ENCODE measurements at places on chromosomes 11 and 22.

GRCh38 chr11:78926633-78927338 lies 352.1 kb upstream of the NARS2 start:
- DNase-seq = no peak

DNA sequence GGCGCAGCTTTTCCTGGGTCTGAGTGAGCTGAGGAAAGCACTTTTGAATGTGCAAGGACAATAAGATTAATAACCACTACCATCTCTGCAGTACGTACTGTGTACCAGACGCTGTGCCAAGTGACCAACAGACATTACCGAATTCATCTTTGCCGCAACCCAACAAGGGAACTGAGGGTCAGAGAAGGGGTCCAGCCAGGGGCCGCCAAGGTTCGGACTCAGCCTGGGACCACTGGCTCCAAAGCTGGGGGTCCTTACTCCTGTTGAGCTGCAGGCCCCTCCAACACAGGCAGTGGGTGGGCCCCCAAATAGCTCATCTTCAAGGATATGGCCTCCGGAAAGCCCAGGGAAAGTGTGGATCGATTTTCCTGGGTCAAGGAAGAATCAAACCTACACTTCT lies 55.0 kb upstream of the EMID1 start:
- no peak for DNase-seq

DNA sequence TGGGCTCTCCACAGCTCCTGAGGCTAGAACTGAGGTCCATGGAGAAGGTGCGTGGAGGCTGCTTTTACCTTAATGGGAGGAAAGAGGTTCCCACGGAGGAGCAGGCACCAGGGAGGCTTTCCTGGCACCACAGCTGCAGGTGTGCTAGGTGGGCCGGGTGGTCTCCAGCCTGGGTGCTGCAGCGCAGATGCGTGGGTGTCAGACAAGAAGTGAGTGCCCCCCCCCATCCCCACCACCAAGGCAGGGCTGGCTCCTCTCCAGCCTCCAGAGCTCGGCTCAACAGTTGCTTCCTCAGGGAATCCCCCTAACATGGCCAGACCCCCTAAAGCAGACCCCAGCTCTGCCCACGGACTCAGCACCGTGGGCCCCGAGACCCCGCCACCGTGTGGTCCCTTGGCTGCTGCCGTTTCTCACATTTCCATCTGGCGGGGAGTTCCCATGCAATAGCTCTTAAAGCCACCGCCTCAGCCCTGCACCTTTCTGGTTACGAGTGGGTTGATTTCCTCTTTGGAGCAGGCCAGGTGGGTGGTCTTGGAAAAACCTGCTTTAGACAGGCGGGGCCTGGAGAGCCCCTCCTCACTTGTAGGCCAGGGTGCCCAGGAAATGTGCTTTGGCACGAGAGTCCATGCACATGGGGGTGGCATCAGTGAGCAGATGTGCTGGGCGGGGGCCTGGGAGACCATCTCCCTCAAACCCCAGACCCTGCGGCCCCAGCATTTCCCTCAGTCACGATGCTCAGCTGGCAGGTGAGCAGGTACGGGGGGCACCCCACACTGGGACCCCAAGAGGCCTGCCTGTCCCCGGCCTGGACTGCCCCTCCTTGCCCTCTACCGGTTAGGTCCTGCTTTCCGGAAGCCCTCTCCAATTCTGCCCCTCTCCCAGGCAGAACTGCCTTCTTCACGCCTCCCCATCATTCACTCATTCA lies 93.7 kb downstream of the ARHGAP8 start:
- DNase-seq = no peak

- no peak for DNase-seq
These were observed 19.4 kb downstream of the LAYN start for GRCh38 chr11:111559800-111560464.

- DNase-seq = no peak
These were observed 368.9 kb downstream of the NTM start for GRCh38 chr11:131739243-131739882.

- DNase-seq = no peak
These were observed 42.7 kb upstream of the FAM181B start for GRCh38 chr11:82776377-82776776.

DNA sequence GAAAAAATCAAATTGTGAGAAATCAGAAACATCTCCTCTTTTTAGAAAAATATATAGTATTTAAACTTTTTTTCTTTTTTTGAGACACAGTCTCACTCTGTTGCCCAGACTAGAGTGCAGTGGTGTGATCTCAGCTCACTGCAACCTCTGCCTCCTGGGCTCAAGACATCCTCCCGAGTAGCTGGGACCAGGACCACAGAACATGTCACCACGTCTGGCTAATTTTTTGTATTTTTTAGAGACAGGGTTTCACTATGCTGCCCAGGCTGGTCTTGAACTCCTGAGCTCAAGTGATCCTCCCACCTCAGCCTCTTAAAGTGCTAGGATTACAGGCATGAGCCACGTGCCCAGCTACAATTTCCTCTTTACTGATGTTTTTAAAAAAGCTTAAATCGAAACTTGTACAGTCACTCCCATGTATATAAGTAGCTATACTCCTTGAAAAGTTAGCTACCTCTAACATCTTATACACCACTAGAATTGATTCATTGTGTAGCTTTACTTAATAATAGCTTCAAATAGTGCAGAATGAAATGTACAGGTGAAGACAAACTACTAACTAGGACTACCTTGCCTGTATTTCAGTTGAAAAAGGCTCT lies 10.3 kb downstream of the EIF4G2 start:
- DNase-seq = no peak

DNA sequence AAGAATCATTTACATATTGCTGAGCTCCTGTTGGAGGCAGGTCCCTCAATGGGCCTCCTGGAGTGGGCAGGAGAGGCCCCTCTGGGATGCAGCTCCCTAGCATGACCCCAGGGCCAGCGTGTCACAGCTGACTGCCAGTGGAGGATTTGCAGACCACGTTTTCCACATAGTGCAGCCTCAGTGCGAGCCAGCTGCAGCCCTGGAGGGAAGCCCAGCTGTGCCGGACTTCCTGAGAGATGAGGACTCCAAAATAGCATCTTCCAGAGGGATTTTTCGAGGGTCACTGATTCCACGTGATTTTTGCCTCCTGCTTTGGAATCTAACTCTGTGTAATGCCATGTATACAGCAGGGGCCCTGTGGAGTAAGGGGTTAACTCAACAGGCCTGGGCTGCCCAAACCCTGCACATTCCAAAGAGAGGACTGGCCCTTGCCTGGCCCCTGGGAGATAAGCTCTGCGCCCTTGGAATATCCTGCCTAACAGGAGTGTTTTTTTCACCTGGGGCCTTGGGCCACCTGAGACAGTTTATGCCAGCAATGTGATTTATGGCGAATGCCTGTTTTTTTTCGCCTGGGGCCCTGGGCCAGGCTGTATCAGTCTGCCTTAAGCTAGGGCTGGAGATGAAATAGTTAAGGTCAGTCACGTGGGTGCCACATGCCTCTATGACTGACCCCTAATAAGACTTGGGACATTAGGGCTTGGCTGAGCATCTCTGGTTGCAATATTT lies 47.4 kb downstream of the RPS6KA4 start:
- DNase-seq = no peak

DNA sequence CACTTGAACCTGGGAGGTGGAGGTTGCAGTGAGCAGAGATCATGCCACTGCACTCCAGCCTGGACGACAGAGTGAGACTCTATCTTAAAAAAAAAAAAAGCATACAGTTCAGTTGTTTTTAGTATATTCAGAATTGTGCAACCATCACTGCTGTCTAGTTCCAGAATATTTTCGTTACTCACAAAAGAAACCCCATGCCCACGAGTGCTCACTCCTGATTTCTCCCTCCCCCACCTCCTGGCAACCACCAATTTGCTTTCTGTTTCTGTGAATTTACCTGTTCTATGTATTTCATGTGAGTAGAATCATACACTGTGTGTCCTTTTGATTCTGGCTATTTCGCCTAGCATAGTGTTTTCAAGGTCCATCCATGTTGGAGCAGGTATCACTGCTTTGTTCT lies 24.8 kb downstream of the PTPRJ start:
- DNase-seq = no peak

DNA sequence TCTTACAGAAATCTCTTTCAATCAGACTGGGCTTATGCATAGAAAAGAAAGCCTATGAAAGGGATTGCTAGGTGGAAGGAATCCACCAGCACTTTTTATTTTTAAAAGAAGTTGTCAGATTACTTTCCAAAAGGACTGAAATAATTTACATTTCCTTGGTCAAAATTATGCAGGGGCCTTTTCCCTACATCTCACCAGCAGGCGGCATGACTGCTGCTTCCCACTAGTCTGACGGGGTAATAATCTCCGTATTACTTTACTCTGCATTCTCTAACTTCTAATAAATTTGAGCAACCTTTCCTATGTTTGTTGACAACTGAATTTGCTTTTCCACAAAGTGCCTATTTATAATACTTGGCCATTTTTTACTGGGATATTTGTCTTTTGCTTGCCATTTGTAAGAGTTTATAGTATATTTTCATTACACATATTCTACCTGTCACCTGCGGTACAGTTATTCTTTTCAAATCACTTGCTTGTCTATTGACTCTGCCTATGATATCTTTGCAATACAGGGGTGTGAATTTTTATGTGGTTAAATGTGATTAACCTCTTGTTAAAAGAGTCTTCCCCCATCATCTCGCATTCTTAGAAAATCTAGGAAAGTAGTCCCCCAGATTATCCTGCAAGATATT lies 51.9 kb upstream of the USP47 start:
- DNase-seq = no peak

DNA sequence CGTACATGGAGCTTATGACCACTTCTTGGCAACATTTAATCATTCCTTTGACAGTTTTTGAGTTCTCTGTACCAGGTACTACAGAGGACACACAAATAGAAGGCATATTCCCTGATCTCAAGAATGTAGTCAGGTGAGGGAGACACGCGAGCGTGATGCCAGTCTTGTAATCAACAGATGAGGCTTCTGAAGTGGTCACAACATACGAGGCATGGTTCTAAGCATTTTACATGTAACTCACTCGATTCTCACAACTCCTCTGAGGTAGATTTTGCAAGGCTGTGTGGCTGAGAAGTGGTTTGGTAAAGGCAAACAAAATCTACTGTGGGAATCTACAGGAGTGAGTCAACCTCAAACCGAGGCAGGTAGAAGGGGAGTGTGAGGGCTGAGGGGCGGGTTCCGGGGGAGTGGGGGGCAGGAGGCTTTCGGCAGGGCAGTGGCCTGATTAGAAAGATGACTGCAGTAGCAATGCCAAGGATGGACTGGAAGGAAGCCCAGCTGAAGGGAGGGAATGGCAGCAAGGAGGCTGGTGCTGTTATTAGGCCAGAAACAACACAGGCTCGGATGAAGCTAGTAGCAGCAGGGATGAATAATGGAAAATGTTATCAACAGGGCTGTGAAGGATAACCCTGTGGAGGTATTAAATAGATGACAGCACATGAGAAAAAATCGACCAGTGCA lies 63.8 kb downstream of the ST14 start:
- DNase-seq = no peak

GRCh38 chr11:79265756-79266322 lies 175.0 kb downstream of the TENM4 start:
- peak; percentile 72 for DNase-seq

DNA sequence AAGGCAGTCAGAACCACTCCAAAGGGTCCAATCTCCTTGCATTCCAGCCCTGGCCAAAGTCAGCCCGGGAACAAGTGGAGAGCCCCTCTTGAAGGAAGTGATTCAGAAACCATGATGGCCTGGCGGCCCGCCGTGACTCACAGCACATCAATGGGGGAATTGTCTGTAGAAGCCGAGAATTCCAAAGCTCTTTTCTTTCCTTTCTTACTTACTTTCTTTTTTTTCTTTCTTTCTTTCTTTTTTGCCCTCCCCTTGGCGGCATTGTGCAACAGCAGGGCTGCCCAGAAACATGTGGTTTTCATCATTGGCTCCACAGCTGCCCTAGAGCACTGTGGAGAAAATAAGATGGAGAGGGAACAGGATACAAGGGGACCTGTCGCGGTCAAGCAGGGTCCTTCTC lies 140.2 kb upstream of the TIMP3 start:
- DNase-seq = no peak

DNA sequence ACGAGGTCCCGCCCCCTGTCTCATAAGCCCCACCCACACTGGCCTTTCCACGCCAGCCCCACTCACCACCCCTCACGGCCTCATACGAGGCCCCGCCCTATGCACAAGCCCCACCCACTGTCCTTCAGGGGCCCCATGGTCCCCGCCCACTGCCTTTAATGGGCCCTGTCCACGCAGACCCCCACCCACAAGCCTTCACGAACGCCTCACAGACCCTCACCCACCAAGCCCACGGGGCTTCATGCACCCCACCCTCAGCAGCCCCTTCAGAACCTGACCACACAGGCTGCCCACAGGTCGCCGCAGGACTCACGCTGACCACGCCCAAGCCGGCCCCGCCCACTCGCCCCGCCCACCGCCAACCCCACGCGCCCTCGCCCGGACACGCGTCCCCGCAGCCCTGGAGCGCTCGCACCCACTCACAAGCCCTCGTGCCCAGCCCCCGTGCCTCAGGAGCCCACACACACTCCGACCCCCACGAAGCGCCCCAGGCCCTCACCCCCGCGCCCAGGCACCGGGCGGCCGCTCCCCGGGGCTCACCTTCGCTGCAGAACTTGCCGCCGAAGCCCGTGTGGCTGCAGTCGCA lies 10.5 kb downstream of the NRXN2 start:
- DNase-seq = no peak

- peak; percentile 31 for DNase-seq
These were observed 1044.7 kb downstream of the BRD1 start for GRCh38 chr22:48782811-48783511.

DNA sequence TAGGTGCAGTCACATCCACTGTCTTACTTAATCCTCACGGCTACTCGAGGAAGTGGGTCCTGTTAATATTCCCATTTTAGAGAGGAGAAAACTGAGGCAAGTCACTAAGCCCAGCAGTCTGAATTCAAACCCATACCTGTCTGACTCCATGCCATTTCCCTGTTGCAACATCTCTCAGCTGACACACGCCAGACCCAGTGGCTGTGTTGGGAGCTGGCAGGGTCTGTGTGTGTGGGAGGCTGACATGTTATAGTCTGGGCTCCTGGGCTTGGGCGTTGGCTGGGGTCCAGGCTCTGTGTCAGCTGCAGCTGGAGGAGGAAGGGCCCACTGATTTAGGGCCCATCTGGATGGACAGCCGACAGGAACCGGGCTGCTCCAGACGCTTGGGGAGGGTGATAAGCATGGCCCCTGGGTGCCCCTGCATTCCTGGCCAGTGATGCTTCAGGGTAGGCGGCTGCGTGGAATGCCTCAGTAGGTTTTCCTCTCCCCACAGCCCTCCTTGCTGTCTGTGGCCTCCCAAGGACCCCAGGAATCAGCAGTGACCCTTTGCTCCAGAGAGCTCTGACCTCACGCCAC lies 562.5 kb downstream of the MN1 start:
- peak; percentile 20 for DNase-seq

GRCh38 chr11:297586-298405 lies 1.5 kb downstream of the IFITM5 start:
- DNase-seq = no peak

DNA sequence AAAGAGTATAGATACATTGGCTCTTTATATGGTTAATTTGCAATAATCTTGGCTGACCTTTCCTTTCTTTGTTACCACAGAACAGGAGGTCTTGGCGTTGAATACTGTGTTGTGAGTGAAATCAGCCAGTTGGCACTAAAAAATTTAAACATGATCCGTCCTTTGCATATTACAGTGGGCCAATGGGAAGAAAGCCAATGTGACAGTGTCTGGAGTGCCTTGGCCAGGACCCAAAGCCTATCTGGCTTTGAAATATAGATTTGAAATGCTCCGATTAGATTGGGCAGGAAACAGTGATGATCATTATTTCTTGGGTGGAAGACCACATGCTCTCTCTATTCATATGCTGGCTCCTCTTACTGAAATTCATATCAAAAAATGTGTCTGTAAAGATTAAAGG lies 339.6 kb upstream of the ANO3 start:
- no peak for DNase-seq

GRCh38 chr11:111674941-111675340 lies 72.7 kb downstream of the SIK2 start:
- DNase-seq = no peak
